ENCODE measurements at places on chromosomes 13 and 19.

DNA sequence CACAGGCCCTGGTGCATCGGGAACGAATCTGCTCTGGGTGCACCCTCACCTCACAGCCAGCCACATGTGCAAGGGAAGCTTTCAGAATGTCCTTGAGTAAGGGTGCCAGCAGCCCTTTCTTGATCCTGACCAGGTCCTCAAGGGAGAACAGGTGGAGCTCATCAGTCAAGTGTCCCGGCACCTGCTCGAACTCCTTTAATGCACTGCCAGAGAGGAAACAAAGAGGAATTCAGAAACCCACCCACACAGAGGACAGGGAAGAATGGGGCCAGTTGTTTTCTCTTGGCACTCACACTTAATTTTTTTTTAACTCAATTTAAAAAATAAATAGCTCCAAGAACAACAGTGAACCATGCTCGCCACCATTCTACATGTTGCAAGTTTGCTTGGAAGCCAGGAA is 41.7 kb downstream of the RUBCNL start:
- DNase-seq = no peak

GRCh38 chr19:28443361-28443760 is 769.6 kb downstream of the UQCRFS1 start:
- no peak for DNase-seq

- DNase-seq = no peak
Observed at GRCh38 chr13:51721496-51721895, 82.5 kb downstream of the DHRS12 start.

DNA sequence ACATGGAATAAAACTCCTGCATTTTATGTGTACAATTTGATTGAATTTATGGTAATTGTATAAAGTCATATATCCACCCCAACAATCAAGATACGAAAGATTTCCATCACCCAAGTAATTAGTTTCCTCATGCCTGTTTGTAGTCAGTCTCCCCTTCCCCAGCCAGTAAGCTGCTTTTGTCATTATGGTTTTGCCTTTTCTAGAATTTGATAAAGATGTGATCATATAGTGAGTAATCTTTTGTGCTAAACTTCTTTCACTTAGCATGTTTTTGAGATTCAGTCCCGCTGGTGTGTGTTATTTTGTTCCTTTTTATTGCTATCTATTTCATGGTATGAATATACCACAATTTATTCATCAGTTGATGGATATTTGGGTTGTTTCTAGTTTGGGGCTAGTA is 16.0 kb downstream of the ITM2B start:
- no peak for DNase-seq

DNA sequence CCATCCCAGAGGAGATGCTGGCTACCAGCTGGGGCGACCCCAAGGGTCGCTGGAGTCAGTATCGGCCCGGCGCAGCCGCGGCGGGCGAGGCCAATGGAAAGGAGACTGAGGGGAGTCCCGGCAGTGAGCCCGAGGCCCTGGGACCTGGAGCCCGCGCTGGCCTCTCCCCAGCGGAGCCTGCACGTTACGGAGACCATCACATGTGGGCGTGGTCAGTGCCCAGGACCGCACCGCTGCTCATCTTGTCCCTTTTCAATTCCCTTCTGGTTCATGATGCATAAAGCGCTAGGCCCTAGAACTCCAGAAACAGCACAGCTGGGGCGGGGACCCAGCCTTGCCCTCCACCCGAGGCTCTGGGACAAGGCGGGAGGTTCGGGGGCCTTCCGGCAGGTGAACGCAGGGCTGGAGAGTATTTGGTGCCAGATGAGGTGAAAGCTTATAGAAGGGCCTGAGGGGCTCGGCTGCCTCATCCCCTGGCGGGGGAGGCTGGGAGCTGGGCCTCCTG is 8.0 kb downstream of the C19orf25 start:
- DNase-seq = no peak

GRCh38 chr19:55643003-55643886 is at the start of gene ZNF581:
Gene ZNF581, plus strand, starts transcription at chr19:55643649. Its CDS starts 923 bp downstream, at chr19:55644572.
- DNase-seq = peak; percentile 77

- no peak for DNase-seq
Observed at GRCh38 chr13:42274386-42275097, 2.6 kb downstream of the AKAP11 start.

GRCh38 chr13:51416107-51416506 is 36.7 kb downstream of the INTS6 start:
- DNase-seq = no peak

- DNase-seq = no peak
Observed at GRCh38 chr13:107348471-107348870, 780.5 kb upstream of the ARGLU1 start.

- DNase-seq = no peak
Observed at GRCh38 chr13:59061621-59062020, 1102.1 kb downstream of the DIAPH3 start.

DNA sequence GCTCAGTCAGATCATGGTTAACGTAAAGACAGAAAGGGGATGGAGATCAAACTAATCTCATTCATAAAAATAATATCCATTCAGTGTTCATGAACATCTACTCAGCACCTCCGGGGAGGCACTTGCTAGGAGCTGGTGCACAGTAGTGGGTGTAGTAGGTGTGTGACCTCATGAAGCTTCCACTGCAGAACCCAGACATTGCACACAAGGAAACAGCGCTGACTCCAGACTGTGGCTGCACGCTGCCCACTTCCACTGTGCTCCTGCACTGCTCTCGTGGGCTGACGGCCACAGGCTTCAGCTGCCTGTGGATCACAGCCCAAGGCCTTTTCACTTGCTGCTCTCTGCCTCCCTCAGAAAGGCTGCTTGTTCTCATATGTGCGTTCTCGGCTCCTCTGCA is 214.4 kb upstream of the ZNF507 start:
- DNase-seq = no peak

DNA sequence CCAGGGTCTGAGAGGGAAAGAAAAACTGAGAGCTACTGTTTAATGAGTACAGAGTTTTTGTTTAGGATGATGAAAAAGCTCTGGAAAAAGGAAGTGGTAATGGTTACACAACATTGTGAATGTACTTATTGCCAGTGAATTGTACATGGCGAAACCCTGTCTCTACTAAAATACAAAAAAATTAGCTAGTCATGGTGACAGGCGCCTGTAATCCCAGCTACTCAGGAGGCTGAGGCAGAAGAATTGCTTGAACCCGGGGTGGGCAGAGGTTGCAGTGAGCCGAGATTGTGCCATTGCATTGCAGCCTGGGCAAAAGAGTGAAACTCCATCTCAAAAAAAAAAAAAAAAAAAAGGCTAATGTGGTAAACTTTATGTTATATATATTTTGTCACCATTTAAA is 96.3 kb downstream of the VWA8 start:
- no peak for DNase-seq

- DNase-seq = peak; percentile 2
Observed at GRCh38 chr13:32585550-32586079, 637 bp upstream of the PDS5B start.

- no peak for DNase-seq
Observed at GRCh38 chr19:48724796-48725753, 5.5 kb upstream of the MAMSTR start.

DNA sequence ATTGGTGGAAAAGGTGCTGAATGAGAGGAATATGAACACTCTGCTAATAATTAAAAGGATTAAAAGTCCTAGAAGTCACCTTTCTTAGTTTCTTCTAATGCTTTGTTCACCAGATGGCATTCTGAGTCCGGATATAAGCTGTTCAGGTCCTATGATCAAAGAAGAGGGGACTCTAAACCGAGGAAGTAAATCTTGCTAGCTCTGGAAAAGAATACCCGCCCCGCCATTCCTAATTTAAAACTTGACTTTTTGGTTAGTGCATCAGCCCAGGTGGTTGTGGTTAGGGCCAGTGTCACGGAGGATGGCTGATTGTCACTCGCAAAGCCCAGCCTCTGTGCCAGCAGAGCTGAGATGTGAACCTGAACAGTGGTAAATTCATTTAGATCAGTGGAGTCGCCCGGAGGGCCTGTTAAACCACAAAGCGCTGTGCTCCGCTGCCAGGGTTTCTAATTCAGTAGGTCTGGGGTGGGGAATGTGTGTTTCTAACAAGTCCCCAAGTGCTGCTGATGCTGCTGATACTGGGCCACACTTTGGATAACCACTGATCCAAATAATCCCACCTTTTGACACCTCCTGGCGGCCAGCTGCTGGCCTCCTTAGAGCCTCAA is 425.4 kb downstream of the DCT start:
- no peak for DNase-seq

- no peak for DNase-seq
Observed at GRCh38 chr19:21850656-21851255, 14.8 kb upstream of the ZNF43 start.

- DNase-seq = no peak
Observed at GRCh38 chr13:30128591-30128990, 178.8 kb downstream of the KATNAL1 start.

- DNase-seq = no peak
Observed at GRCh38 chr19:48539503-48540096, 12.4 kb upstream of the SULT2B1 start.

DNA sequence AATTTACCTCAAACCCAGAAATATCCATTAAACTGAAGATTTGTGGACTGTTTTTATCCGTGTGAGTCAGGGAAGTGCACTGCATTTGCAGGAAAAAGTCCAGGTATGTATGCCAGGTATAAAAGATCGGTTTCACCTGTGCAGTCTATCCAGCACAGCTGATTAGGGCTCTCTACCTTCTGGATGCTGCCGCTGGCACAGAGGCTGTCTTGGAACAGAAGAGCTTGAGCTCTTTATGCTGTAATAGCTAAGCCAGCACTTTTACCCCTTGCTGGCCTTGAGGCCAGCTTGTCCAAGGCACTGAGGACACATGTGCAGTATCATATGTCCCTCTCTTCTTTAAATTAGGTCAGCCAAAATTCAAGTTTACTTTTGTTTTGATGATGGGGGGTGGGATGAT is 851.0 kb downstream of the DIAPH3 start:
- no peak for DNase-seq

Measured in stimulated activated CD4-positive, alpha-beta T cell treated with anti-CD3 and anti-CD28 coated beads, Interleukin-4, amount 100 ng/mL, for 4 hours (primary cell).